Lower lobe of right lung (tissue), 2 donors: ENCODE measurements at places on chromosomes 7 and 10. TPM values are rescaled to one million over a fixed set of nuclear protein-coding genes. Genes with fewer than 3 reads are reported as not detected.

DNA sequence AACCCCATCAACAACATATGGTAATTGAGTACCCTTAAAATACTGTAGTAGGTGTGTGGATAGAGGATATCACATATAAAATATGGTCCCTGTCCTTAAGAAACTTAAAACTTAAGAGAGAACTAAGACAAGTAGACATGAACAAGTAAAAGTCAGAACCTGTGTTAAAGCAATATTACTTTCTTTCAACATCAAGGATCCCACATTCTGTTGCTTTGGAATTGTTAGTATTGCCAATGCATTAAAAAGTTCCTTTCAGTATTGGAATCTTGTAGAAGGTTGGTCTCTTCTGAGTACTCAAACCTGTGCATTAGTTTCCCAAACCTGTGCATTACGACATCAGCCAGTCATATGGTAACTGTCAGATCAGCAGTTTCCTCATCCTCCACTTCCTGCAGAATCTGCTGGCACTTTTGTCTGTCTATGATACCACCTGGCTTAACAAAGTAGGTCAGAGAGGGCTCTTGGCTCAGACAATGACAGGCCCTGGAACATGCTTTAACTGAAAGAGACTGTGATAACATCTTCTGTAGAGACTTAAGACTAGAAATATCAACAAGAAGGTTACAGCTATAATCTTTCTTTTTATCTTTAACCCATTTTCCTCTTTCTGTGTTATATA is 56.5 kb downstream of the CCDC71L start:
- DNase-seq: no peak

- DNase-seq: no peak
Measured at GRCh38 chr7:2638224-2638991, 6.6 kb downstream of the TTYH3 start.

GRCh38 chr7:112060625-112061024 is 145.6 kb downstream of the DOCK4 start:
- no peak for DNase-seq

DNA sequence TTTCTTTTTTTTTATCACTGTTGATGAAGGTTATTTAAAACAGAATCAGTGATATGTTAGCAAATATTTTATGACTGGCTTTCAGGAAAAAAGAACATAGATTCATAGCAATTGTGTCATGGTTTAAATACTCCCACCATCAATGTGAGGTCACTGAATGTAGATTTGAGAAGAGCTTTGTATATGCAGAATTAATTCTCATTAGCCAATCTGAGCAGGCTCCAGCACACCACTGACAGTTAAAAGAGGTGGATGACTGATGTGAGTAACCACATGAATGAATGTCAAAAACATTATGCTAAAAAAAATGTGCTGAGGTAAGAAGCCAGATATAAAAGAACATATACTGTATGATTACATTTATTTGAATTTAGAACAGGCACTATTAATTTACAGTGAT is 174.8 kb upstream of the KAT6B start:
- no peak for DNase-seq

DNA sequence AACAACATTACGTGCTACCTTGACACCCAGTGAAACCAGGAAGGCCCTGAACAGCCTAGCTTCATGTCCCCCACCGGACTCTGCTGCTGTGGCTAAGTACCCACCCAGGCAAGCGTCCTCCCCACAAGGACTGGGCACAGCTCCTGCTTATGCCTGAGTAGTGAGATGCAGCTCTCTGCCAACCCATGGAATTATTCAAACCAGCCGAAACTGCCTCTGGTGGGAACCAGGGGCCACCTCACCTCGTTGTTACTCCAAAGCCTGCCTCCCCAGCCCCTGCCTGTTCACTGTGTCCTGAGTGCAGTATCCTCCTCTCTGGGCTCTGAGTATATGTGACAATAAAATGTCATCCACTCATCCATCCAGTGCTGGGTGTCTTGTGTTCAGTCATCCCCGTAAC is 52.4 kb downstream of the CAMK2B start:
- DNase-seq: no peak

DNA sequence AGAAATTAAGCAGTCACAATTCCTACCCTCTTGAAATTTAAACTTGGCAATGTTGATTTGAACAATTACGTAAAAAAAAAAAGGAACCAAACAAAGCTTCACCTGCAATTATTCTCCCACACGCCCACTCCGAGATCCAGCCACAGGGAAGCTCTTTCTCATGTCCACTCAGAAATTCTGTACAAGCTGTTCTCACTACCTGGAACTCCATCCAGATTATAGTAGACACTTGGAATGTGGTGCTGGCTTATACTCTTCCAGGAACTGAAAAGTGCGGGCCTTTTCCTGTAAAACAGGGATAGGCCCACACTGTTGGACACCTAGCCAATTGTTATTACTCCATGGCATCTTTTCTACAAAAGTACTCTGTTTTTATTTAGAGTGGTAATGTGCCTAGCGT is 20.3 kb upstream of the TOMM7 start:
- DNase-seq: no peak

- no peak for DNase-seq
Measured at GRCh38 chr10:70430493-70431445, 10.7 kb downstream of the NODAL start.

DNA sequence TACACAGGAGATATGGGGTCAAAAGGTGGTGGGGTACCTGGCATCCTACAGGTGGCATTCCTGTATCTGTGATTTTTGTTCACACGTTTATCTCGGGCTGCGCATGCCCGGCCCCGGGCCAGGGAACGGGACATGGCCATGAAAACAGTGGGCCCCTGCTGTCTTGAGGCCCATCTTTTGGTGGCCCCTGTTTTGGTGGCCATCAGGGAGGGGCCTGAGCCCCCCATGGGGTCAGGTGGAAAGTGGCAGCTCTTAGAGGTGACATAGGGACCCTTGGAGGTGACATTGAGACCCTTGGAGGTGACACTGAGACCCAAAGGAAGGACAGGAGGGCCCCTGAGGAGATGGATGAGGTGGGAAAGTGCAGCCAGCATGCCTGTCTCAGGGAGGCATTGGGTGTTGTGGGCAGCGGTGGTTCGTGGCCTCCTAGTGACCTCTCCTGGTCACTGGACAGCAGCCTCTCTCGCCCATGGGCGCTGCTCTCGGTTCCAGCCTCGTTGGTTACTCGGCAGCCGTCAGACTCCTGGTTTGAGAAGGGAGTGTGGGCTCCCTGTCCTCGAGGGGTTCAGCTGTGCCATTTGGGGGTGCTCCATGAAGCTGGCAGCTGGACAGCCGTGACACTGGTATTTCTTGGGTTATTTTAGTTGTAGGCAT is 39.9 kb downstream of the INPP5A start:
- DNase-seq: no peak

DNA sequence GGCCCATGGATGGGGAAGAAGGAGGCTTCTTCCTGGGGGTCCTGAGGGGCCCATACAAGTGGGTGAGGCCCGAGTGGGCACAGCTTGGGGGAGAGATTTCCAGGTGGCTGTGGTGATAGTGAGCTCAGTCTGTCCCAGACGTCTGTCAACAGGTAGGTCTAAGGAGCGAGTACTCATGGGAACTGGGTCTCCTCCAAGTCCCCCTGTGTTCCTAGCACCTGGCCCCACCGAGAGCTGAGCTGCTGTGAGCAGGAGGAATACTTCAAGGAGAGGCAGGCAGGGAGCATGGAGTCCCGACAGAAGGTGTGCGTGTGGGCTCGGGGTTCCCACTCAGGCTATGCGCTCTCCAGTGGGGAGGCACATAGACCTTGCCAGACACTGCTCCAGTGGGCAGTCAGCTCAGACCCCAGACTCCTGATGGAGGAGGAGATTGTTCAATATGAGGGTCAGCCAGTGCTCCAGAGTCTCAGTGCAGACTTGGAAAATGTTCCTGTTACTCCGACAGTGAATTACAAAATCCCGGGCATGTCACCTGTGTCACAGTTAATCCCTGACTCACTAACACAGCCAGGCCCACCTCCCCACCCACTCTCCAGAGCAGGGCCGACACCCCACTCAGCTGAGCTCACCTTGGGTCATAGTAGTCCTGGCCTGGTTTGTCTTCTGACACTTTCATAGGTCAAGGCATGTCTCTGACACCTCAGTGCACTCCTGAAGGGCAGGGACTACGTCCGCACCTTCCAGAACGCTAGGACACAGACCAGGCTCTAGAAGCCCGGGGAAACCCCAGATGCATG is 28.2 kb upstream of the C10orf53 start:
- DNase-seq: no peak

GRCh38 chr10:64086083-64086767 is 565.0 kb downstream of the REEP3 start:
- no peak for DNase-seq

Gene CDC14C
- total RNA-seq: not detected

Gene RBM20
- total RNA-seq: 1.0 TPM

Gene CFAP46
- 9.0 TPM for total RNA-seq

Gene GSTO2
- 7.8 TPM for total RNA-seq

Gene OR13A1
- not detected for total RNA-seq
